ENCODE measurements at places on chromosomes 2 and 18.

GRCh38 chr18:43563780-43564179 is 286.5 kb upstream of the SYT4 start:
- no peak for DNase-seq

DNA sequence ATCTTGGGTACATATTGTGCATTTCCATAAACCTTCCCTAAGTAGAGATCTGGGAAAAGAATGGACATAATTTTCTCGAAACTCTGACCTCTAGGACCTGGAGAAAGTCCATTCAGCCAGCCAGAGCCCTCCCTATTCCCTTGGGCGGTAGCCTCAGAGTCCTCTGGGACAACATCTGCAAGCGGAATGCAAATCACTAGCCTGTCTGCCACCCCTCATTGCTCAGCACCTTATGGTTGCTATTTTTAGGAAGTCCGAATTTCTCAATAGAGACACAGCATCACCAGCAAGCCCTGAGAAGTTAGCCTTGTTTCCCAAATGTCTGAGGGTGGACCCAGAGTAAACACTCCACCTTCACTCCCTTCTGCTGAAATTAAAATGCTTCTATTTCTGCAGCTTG is 17.6 kb upstream of the CD28 start:
- DNase-seq, result no peak

- DNase-seq, result no peak
These were observed 7.5 kb upstream of the MYO3B start for GRCh38 chr2:170170281-170171040.

GRCh38 chr2:120731175-120731574 is 4.5 kb upstream of the GLI2 start:
- no peak for DNase-seq
